A549 treated with dexamethasone at 1 μM for 4 hours (cell line): ENCODE measurements at places on chromosomes 5 and 9. TPM values are rescaled to one million over a fixed set of nuclear protein-coding genes. Genes with fewer than 3 reads are reported as not detected.

TEX48 gene
- total RNA-seq: not detected in 5 replicates

MYORG gene
- total RNA-seq: 5.1 to 8.1 TPM (median 7.2 TPM) in 5 replicates

NR2F1-AS1 gene
- 2.6 to 4.2 TPM (median 3.8 TPM) in 5 replicates for total RNA-seq

LCP2 gene
- not detected in 5 replicates for total RNA-seq

PAEP gene
- total RNA-seq: 0.14 to 0.45 TPM (median 0.36 TPM) in 5 replicates

SLC6A18 gene
- total RNA-seq: not detected in 5 replicates

INSL6 gene
- not detected in 5 replicates for total RNA-seq

IL5 gene
- 0.47 TPM in 1 of 5 replicates, not detected in the others for total RNA-seq
